ENCODE measurements at places on chromosomes 11 and 22. TPM values are rescaled to one million over a fixed set of nuclear protein-coding genes. Genes with fewer than 3 reads are reported as not detected.

- DNase-seq, result peak; percentile 10
These were observed 56.8 kb downstream of the CD82 start for GRCh38 chr11:44622190-44622650.

DNA sequence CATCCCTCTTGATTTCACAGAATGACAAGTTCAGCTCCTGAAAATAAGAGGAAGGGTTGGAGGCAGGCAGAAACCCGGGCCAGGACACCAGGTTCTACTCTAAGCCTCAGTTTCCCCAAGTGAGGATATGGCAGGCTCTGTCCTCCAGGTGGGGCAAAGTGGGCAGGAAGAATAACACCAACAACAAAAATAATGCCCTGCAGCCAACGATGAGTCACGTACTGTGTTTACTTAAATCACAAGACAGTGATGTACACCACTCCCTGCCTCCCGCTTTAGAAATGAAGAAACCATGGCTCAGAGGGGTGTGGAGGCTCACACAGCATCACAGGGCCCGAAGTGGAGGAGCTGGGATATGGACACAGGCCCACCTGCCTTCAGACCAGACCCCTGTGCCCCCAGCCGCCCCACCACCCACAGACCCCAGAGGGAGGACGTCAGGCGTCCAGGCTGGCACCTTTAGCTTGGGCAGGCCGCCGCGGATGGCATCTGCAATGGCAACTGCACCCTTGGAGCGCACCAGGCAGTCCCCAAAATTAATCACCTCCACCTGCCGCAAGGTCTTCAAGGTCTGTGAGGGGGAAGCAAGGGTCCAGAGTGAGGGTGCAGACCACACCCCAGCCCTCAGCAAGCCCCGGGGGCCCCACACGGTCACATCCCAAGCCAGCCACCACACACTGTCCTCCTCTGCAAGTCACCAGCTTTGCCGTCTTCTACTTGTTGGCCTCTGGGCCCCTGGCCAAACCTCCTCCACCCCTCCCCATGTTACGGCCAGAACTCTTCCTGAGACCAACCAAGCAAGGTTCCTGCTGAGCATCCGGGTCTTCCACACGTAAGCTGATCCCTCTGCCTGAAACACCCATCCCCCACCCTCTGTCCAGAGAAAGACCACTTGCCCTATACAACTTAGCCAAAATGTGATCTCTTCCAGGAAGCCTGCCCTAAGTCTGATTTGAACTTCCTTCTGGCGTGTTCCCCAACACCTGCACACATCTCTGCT lies 15.8 kb upstream of the CHADL start:
- DNase-seq, result no peak

DNA sequence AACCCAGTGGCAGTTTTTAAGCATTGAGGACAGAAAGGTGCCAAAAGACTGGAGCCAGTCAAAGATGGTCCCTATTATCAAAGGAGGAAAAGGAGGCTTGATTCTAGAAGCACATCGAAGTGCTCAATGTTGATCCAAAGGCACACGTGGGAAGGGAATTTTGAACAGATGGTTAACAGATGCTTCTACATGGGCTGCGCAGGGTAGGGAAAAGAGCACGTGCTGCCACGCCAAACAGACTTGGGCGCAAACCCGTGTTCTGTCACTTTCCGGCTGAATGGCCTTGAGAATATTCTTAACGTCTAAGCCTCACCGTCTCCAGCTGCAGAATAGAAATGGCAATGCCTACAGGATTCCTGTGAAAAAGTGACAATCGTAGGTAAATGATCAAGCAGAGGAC lies 217.9 kb upstream of the MTNR1B start:
- DNase-seq, result no peak

- DNase-seq, result no peak
These were observed 12.7 kb downstream of the DDI1 start for GRCh38 chr11:104049116-104049515.

GRCh38 chr22:42636506-42636905 lies 3.9 kb downstream of the ATP5MGL start:
- no peak for DNase-seq

- DNase-seq, result no peak
These were observed 11.8 kb downstream of the DGCR8 start for GRCh38 chr22:20091690-20092476.

Gene VWA5A
- total RNA-seq, result 10.9 TPM

GRCh38 chr11:76237914-76238313 lies 31.6 kb upstream of the WNT11 start:
- DNase-seq, result no peak

Gene MUC2
- 0.26 TPM for total RNA-seq

Gene SPCS2
- total RNA-seq, result 27.8 TPM

- DNase-seq, result no peak
These were observed 35.1 kb downstream of the APOL1 start for GRCh38 chr22:36287881-36288515.

Gene CAPN5
- total RNA-seq, result 2.1 TPM

Measured in uterus (tissue), 4 donors.